T-cell (primary cell): ENCODE measurements at places on chromosomes 3 and 15. TPM values are rescaled to one million over a fixed set of nuclear protein-coding genes. Genes with fewer than 3 reads are reported as not detected.

GRCh38 chr3:150168698-150169097 lies 198.0 kb upstream of the PFN2 start:
- DNase-seq = no peak
- H3K27me3 ChIP-seq = no peaks in the 10 kb centered on the region
- H3K27ac ChIP-seq = no peak overlapping the region
- no peak overlapping the region for H3K4me3 ChIP-seq
- no peaks in the 10 kb centered on the region for H3K36me3 ChIP-seq

- H3K4me1 ChIP-seq = no peaks in the 10 kb centered on the region
- H3K4me3 ChIP-seq = no peak overlapping the region
- no peak overlapping the region for H3K27ac ChIP-seq
- no peaks in the 10 kb centered on the region for H3K27me3 ChIP-seq
- no peaks in the 10 kb centered on the region for H3K36me3 ChIP-seq
- no peak for DNase-seq
Measured at GRCh38 chr3:116276675-116277074, 168.6 kb downstream of the LSAMP start.

DNA sequence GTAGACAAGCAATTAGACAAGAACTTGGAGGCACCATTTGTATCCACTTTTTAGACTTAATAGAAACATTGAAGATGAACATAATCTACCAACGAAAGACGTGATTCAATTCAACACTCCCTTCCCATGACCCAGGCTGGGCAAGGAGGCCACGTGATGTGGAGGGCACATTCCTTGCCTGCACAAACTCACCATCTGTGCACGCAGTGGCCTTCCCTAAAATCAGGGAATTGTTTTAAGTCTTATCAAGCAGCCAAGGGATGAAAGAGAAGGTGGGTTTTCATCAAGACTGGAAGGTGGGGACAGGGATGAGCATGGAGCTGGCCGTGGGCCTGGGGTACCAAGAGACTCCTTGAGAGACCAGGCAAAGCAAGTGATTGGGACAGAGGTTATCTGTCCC lies 13.5 kb downstream of the STARD5 start:
- H3K27me3 ChIP-seq = no peaks in the 10 kb centered on the region
- H3K4me1 ChIP-seq = peaks cover 74% of the 10 kb centered on the region
- no peak overlapping the region for H3K4me3 ChIP-seq

DNA sequence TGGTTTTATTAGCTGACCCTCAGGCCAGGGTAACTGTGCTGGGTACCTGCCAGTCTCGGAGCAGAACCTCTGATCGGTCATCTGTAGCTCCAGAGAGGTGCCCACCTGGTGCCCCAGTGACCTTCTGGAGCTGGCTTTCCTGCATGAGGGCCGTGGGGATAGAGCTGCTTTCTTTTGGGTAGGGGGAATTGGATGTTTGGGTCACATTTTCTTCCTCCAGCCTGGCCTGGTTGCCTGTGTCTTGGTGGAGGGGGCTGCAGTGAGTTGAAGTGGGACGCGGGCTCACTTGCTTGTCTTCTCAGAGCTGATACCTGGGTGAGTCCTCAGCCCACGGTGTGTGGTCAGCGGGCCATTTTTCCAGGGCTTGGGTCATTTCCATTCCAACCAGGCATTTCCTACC lies 2.6 kb downstream of the ZNF710 start:
- no peaks in the 10 kb centered on the region for H3K27me3 ChIP-seq
- H3K4me1 ChIP-seq = peaks cover 26% of the 10 kb centered on the region
- DNase-seq = no peak
- no peak overlapping the region for H3K4me3 ChIP-seq
- H3K27ac ChIP-seq = no peak overlapping the region

DNA sequence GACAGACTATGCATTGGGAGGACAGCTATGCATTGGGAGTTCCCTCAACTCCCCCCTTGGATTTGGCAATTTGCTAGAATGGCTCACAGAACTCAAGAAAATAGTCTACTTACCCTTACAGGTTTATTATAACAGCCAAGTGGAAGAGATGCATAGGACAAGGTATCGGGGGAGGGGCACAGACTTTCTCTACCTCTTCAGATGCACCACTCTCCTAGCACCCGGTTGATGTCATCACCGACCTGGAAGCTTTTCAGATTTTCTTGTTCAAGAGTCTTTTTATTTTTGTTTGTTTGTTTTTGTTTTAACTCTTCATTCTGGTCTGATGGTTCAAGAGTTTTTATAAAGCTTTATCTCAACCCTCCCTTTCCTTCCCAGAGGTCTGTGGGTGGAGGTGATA lies 20.7 kb upstream of the ADAMTS9 start:
- H3K27me3 ChIP-seq = no peaks in the 10 kb centered on the region
- no peak for DNase-seq
- no peak overlapping the region for H3K27ac ChIP-seq
- H3K4me1 ChIP-seq = no peaks in the 10 kb centered on the region

DNA sequence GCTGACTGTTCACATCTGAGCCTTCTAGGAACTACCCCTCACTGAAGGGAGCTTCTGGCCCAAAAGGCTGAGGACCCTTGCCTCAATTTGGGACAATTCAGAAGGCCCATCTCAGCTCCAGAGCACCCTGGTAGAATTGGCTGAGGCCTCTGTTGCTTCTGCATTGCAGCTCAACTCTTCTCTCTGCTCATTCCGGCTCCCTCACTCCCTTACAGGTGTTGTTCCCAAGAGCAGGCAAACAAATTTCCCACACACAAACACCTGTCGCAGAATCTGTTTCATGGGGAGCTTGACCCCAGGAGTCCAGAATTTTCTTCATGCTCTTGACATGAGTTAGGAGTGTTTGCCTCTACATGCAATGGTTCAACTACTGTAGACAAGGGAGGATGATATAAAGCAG lies 78.7 kb downstream of the CRYGS start:
- H3K4me3 ChIP-seq = no peak overlapping the region
- H3K36me3 ChIP-seq = no peaks in the 10 kb centered on the region
- no peaks in the 10 kb centered on the region for H3K27me3 ChIP-seq
- no peak for DNase-seq

GRCh38 chr3:174775603-174776002 lies 83.5 kb upstream of the NAALADL2 start:
- H3K36me3 ChIP-seq = no peaks in the 10 kb centered on the region
- no peaks in the 10 kb centered on the region for H3K4me1 ChIP-seq
- DNase-seq = no peak
- no peak overlapping the region for H3K27ac ChIP-seq

DNA sequence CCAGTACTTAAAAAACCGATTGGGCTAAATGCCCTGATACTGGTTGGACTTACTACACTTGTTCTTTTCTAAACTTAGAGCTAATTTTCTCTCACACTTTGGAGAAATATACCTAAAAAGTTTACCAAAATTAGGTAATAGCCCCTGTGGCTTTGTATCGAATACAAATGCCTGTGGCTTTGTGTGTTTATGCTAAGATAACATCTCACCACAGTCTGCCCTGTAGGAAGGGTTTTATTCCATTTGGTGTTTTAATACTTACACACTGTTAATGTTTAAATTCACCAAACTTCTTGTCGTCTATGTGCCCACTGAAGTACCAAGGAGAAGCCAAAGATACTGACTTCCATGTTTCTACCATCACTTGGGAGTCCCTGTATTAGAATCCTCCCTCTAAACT lies 66.4 kb downstream of the BCHE start:
- H3K4me1 ChIP-seq = no peaks in the 10 kb centered on the region
- no peaks in the 10 kb centered on the region for H3K27me3 ChIP-seq
- no peak overlapping the region for H3K4me3 ChIP-seq
- no peak for DNase-seq
- H3K27ac ChIP-seq = no peak overlapping the region

- DNase-seq = no peak
- H3K27ac ChIP-seq = no peak overlapping the region
- H3K4me1 ChIP-seq = no peaks in the 10 kb centered on the region
Measured at GRCh38 chr15:67715170-67715569, 110.1 kb upstream of the SKOR1 start.

GRCh38 chr3:42192334-42193200 lies 73.4 kb downstream of the CCK start:
- no peaks in the 10 kb centered on the region for H3K27me3 ChIP-seq

DNA sequence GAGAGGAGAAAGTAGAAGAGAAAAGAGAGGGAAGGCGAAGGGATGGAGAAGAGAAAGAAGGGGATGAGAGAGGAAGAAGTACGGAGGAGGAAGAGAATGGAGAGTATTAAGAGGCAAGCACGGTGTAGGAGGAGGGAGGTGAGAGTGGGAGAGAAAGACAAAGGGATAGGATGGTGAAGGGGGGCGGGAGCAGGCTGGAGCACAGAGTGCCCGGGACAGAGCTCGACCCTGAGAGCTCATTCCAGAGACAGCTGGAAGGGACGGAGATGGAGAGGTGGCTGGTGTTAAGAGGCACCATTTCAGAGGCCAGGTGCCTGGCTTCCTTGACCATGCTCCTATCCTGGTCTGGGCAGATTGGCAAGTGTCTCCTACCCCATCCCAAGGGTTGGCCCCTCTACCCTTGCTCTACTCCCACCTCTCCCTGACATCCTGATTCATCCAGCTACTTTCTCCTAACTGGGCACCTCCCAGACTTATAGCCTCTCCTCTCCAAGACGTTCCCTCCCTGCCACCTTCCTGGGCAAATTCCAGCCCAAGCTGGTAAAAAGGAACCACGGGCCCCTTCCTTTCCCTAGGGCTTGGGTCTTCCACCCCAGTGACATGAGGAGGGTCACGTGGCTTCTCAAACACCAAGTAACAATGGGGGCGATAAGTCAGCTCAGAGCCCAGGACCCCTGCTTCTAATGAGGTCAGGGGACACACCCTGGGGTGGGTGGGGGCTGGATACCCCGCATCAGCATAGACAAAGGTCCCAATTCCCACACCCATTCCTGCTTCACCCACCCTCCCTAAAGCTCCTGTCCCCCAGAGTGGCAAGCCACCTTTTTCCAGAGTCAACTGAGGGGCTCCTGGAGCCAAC lies 1.1 kb downstream of the CLCN2 start:
- no peak overlapping the region for H3K27ac ChIP-seq
- no peak overlapping the region for H3K4me3 ChIP-seq
- H3K27me3 ChIP-seq = no peaks in the 10 kb centered on the region
- H3K4me1 ChIP-seq = peaks cover 4% of the 10 kb centered on the region

TTLL13 gene
- 0.46 TPM for total RNA-seq

CPA3 gene
- total RNA-seq = 0.20 TPM

CYP8B1 gene
- total RNA-seq = 0.09 TPM

CIP2A gene
- 5.1 TPM for total RNA-seq
